ENCODE measurements at places on chromosomes 6 and 20.

DNA sequence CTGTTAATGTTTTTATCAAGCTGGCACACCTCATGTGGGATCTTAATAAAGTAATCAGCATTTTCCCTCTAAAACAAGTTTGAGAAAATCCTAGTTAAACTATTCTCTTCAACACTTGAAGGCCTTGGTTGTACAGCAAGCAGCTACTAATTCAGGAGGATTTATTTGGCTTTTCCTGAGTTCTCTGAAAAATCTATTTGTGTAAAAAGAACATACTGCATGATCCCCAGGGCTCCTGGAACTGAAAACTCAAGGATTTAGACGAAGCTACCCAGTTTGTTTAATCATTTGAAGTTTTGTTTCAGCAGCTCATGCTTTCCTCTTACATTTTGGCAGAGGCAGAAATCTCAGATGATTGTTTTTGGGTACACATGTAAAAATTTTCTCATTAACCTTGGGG is 309.6 kb upstream of the FLRT3 start:
- DNase-seq = no peak

DNA sequence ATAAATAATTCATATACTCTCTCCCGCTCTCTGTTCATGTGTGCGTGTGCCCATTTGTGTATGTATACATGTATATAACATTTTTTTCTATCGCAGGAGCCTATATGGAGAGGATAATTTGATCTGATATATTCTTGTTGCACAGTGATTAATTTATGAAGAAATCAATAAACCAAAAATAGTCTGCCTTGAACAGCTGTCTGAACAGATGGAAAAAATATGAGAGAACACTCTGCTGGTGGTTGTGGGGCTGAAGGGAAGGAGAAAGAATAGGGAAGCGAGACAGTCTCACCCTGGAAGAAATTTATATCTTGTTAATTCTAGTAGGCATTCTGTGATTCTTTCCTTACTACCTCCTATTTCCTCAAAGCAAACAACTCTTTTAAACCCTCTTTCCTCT is 96.6 kb upstream of the B3GAT2 start:
- no peak for DNase-seq

DNA sequence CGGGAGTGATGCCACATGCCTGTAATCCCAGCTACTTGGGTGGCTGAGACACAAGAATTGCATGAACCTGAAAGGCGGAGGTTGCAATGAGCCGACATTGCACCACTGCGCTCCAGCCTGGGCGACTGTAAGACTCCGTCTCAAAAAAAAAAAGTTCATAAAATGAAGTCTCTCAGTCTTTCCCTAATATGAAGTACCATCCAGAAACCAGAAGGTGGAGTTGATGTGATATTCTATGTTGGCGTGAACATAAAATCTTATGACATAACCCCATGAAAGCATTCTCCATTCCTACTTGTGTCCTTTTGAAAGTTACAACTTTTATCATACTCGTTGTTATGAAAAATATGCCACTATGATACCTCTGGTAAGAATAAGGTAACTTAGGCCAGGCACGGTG is 5.7 kb downstream of the SOD2 start:
- no peak for DNase-seq

DNA sequence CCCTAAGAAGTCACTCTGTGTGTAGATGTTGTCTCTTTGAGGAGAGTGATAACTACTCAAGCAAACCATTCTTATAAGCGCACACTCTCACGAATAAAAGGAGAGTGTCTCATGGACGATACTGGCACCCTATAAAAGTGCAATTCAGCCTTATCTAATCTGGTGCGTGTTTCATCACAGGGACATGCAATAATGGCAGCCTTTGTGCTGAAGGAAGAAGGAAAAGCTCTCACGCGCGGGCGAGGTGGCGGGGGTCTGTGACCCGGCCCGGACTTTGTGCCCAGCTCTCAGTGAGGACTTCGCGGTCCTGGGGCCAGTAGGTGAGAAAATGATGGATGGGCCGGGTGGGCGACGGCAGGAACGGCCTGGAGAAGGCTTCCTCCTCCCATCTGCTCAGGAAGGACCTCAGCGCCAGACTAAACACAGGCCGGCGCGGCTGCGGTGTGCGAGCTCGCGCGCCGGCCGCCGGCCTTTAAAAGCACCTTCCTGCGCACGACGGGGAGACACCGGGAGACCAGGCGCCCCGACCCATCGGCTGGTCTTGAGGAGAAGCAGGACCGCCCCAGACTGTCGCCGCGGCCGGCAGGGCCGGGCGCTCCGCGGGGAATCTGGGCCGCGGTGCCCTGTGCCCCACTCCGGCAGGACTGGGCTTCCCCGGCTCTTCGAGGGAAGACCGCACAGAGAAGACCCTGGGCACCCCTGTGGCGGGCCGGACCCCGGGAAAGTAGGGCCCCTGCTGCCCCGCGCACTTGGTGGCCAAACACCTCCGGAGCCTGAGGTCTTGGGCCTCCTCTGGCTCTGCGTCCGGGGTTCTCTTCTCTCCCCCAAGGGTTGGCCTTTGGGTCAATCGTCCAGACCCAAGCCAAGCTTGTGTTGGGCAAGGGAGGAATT is 8.3 kb upstream of the FOXC1 start:
- DNase-seq = no peak

DNA sequence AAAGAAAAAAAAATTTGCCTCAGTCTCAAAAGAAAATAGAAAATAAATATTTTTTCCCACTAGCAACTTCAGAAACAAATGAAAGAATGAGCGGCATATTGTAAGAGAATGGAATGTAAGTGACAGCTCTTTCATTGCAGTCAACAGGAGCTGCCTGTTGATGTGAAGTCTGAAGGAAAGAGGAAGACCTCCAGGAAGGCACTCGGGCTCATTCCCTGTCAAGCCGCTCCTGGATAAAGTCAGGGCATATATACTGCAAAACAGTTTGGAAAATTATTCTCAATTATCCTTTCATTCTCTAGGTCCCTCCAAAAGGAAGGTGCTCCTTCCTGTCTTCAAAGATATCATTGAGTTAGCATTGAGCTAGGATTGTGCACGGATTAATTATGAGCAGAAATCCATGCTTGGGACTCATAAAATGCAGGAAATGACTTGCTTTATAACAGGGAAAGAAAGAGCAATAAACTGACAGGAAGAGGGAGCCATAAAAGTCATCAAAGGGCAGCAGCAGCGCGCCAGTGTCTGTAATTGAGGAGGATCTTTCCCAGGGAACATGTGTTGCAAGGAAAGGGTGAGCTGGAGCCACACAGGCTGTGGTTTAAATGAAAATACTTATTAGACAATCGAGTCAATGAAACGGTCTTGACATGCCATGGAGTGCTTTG is 218.2 kb downstream of the C6orf118 start:
- no peak for DNase-seq

- DNase-seq = no peak
These were observed 88.3 kb downstream of the BMP2 start for GRCh38 chr20:6855796-6856195.

GRCh38 chr20:20521736-20522135 is 153.8 kb downstream of the INSM1 start:
- DNase-seq = no peak

DNA sequence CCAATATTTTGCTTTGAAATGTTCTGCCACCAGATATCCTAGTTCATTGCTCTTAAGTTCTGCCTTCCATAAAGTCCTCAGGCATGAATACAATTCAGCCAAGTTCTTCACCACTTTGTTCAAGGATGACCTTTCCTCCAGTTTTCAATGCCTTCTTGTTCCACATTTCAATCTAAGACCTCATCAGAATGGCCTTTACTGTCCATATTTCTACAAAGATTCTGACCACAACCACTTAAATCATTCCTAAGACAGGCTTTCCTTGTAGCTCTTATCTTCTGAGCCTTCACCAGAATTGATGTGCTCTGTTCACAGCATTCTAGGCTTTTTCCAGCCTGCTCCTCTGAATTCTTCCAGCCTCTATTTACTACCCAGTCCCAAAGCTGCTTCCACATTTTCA is 319.0 kb downstream of the HACE1 start:
- DNase-seq = no peak

DNA sequence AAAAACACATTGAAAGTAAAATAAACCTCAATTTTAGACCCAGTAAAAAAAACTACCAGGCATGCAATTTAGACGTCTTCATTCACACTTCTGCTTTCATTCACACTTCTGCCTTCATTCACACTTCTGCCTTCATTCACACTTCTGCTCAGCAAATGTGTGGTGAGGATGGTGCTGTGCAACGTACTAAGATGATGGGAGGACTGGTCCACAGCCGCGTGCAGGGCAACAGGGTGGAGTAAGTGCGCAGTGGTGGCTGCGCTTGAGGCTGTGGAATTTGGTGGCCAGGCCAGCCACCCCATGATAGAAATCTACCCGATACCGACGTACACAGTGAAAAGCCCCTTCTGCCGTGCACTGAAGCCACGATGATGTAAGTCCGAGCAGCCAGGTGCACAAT is 114.3 kb upstream of the CD93 start:
- no peak for DNase-seq

- DNase-seq = no peak
These were observed 17.9 kb upstream of the CCDC170 start for GRCh38 chr6:151475653-151476523.

DNA sequence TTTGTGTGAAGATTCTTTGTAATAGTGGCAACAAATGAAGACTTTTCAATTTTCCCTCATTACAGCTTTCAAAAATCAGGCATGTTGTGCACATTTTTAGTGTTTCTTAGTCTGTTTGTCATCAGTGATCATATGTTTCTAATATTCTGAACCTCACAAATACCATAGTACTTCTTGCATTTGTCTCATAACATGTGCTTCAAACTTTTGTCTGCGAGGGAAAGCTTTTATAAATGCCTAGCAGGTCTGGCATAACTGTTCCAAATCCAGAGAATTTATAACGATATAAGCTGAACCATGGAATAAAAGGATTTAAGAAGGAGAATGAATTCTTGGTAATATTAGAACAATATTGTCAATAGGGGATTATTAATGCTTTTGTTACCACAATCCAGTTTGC is 670.2 kb downstream of the RFPL4B start:
- DNase-seq = no peak

DNA sequence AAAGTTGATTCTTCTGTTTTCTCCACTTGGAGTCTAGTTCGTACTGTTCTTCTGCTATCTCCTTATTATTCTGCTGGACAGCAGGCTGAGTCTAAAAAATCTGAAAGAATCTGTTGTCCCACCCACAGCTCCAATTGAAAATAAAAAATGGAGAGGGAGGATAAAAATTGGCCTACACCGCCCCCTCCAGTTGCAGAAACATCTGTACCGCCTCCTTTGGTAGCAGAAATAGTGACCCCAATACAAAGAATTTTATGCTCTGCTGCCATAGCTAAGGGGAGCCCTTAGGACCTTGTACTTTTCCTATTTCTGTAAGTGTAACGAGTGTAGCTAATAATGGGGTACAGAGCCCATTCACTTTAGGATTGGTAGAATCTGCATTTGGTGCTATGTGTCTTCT is 4.9 kb upstream of the FKBP1A start:
- no peak for DNase-seq

DNA sequence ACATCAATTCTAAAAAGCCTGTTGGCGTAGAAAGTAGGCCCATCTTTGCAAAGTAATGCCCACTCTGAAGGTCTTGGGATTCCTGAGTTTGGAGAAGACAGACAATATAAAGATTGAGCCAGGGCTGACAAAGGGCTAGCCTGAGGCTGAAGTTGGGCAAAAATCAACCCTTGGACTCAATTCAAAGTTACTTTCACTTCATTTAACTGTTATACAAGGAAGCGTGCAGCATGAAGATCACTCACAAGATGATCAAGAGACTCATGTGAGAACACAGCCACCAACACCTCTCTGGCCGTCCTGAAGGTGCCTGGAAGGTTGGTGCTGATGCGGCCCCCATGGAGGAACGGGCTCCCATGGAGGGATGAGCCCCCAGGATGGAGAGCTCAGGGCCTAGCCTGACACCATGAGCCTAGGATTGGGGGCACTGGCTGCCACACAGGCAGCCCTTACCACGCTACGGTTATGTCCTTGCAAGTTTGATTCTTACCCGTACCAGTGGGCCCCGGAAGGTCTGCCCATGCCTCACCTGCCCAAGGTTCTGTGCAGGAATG is 26.6 kb downstream of the FOXC1 start:
- no peak for DNase-seq

- DNase-seq = no peak
These were observed 13.3 kb downstream of the FRK start for GRCh38 chr6:116047173-116047933.

- DNase-seq = no peak
These were observed 97.5 kb downstream of the CDH26 start for GRCh38 chr20:60055740-60056139.

DNA sequence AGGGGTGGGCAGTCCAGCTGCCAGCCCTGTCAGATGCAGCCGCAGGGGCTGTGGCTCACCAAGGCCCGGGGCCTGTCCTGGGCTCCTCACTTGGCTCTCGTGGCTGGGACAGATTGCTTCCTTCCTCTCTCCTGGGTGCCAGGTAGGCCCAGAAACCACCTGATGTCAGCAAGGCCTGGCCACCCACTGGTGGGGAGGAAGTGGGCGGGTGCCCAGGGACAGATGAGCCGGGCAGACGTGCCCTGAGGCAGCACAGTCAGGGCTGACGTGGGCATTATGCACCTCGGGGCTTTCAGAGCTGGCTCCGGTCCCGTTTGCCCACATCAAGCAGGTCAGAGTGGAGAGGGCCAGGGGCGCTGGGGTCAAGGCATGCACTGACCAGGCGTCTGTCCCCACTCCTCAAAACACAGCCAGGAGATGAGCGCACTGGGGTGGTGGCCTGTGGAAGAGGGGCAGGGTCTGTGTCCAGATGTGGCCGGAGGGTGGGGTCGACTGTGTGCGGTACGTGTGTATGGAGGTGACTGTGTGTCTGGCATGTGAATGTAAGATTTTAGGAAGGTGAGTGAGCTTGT is 133.2 kb upstream of the PTPN1 start:
- DNase-seq = no peak

GRCh38 chr6:45552536-45552935 is 174.8 kb upstream of the SUPT3H start:
- no peak for DNase-seq

DNA sequence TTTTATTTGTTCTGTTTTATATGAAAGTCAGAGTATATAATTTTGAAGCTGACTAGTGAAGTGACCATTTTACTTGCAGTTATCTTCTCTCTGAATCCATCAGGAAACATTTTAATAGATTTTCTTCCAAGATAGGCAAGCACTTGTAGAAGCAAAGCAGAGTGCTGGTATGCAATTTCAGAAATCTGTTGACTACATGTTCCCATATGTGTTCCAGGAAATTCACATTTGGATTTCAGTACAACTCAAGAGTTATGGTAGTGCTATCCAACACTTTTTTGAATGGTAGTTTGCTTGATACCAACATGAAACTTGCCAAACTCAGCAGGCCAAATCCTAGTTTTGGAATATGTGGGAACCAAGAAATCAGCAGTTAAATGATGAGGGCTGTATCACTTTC is 94.0 kb downstream of the CENPW start:
- DNase-seq = no peak

DNA sequence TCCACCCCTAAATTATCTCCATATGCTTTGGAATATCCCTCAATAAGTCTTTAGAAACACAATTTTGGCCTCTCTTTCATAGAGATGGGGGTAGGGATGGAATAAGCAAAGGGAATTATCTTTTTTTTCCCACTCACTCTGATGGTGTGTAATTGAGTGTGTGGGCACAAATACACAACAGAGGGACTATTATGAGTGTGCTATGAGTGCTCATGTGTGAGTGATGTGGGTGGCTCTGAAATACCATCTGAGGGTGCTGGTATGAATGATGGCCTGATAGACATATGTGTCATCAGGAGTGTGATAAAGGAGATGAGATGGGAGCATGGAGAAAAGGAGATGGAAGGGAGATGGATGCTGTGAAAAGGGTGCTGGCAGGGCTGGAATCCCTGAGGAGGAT is 35.6 kb downstream of the GSS start:
- DNase-seq = no peak
